ENCODE measurements at places on chromosomes 1 and 21.

- DNase-seq = no peak
These were observed 1622.8 kb upstream of the B3GALT2 start for GRCh38 chr1:194809215-194809614.

GRCh38 chr1:7149080-7149838, 364.0 kb downstream of the CAMTA1 start:
- DNase-seq = no peak

DNA sequence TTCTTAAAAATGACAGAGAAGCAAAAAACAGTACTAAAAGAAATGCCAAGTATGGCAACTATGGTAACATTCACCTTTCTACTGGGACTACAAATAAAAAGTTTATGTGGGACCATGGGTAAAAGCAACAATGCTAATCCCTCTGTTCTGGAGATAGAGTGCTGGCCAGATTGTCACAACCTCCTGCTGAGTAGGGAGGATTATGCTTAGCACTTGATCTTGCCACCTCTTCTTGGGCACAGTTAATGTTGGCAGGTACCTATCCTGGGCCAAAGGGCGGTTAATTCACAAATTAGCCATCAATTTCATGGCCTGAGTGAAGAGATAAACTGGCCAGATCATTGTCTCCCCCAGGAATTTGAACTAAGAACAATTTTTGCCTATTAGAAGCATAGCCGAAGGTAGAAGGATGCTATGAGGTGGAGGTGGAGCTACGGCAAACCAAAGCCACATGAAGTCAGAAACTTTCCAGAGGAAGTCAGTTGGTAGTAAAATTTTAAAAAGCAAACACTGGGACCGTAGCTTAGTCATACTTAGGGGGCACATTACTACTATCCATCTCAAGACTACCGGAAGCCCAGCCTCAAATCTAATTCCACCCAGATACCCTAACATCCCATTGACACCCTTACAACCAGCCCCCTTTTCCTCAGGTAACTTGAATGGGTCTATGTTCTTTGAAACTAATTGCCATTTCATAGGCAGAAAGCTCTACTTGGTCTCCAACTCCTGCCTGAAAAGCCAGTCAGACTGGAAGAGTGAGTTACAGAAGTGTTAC, 2.7 kb downstream of the SCYL3 start:
- peak; percentile 52 for DNase-seq

DNA sequence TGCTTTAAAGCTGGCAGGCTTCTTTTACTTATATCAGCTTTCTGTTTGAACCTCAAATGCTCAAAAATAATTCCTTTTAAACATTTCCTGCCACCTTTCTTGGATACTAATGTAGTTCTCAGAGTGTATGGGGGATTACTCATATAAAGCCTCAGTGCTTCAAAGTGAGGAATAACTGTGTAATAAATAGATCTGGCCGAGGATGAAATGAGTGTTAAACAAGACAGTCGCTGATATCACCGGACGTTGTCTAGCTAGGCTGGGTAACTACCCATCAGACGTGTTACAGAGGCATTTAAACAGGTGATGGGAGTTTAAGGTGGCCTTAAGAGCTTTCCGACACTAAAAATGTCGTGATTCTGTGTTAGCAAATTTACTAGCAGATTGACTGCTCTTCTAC, 53.1 kb downstream of the VANGL2 start:
- DNase-seq = no peak

DNA sequence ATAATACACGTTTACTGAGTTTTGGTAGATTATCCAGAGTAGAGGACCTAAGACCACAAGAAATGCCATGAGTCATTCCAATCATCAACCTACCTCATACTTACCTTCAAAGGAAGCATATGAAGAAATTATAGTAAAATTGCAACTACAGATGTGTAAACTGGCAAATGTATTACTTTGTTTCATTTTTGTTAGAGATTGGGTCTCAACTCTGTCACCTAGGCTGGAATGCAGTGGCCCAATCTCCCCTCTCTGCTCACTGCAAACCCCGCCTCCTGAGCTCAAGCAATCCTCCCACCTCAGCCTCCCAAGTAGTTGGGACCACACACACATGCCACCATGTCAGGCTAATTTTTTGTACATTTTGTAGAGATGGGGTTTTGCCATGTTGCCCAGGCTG, 5.2 kb downstream of the TMCO1 start:
- no peak for DNase-seq

Data from LoVo (cell line).